ENCODE measurements at places on chromosomes 12 and 14.

GRCh38 chr12:114817571-114818425, 133.8 kb upstream of the TBX3 start:
- DNase-seq = no peak

- DNase-seq = no peak
Measured at GRCh38 chr12:29072631-29073030, 76.4 kb upstream of the FAR2 start.

DNA sequence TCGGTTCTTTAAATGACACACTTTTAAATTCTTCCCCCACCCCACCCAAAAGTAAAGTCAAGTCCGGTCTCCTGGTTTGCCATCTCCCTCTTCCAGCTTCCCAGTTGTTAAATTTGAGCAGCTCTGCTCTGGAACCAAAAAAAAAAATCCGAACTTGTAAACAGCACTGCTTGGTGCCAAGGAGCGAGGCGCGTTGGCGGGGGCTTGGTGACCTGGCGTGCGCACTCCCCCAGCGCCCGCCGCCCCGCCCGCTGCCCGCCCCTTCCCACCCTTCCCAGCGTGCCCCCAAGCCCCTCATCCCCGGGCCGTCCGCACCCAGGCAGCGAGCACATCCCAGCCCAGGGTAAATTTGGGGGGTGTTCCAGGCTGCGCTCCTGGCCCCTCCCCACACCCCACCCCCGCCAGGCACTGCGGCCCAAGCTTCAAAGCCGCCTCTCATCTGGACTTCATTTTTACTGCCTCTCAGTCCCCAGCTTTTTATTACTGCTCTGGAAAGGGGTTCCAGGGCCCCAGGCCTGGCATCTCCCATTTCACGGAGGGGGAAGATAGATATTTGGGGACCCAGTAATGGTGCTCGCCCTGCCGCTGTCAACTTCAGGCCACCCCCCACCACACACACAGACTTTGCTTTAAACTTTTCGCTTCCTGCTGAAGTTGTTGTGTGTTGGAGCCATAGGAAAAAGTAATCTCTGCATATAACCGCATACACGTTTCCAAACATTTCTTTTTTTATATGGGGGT, 11.7 kb upstream of the ITGB7 start:
- no peak for DNase-seq

DNA sequence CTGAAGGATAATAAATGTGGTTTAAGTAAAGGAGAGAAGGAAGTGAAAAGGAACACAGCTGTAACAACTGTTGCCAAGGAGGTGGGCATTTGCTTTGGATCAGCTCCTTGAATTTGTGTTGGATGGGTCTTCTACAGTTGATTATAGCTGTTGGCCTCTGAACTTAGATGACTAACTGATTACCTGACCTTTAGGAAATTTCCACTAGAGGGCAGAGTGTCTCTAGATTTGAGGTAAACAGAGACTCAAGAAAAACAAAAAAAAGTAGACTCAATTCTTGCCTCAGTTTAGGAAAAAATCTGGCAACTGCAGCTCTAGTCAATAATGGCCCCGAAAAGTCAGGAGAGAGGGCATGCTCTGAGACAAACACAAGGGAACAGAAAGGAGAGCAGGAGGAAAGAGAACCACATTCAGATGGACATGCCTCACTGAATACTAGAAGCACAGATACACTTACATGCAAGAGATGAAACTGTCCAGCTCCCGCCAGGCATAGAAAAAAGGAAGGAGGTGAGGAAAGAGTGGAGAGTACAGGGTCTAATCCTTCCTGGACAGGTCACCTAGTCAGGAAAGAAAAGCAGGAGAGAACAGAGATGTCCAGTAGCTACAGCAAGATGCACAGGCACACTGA, 20.6 kb downstream of the COX14 start:
- DNase-seq = no peak

Data from non-pigmented ciliary epithelial cell (primary cell).